ENCODE measurements at places on chromosomes 5 and 9. TPM values are rescaled to one million over a fixed set of nuclear protein-coding genes. Genes with fewer than 3 reads are reported as not detected.

Gene HTR1A
- not detected for total RNA-seq

- H3K27me3 ChIP-seq = peaks cover 70% of the 10 kb centered on the region
- DNase-seq = no peak
- H3K4me1 ChIP-seq = peaks cover 5% of the 10 kb centered on the region
- peak overlapping the region; percentile 22 for H3K4me3 ChIP-seq
- H3K36me3 ChIP-seq = no peaks in the 10 kb centered on the region
Measured at GRCh38 chr9:122226142-122226757, 2.5 kb downstream of the LHX6 start.

DNA sequence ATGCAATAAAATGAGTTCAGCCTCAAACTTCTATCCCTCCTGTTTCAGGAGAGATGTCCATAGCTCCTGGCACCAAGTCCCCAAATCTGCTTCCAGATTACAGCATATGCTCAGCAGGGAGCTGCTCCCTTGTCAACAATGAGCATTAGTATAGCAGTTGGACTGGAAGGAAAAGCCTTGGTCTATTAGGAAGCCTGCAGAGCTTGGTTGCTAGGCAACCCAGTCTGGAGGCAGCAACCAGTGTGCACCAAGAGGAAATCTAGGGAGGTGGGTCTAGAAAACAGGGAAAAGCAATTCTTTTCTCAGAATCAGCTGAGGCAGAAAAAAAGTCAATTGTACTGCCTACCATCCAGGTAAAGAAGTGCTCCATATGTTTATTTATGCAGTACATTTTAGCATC is 229.5 kb upstream of the NMUR2 start:
- H3K27me3 ChIP-seq = no peaks in the 10 kb centered on the region
- DNase-seq = peak; percentile 60
- H3K4me1 ChIP-seq = peaks cover 15% of the 10 kb centered on the region
- no peak overlapping the region for H3K4me3 ChIP-seq
- no peak overlapping the region for H3K27ac ChIP-seq

DNA sequence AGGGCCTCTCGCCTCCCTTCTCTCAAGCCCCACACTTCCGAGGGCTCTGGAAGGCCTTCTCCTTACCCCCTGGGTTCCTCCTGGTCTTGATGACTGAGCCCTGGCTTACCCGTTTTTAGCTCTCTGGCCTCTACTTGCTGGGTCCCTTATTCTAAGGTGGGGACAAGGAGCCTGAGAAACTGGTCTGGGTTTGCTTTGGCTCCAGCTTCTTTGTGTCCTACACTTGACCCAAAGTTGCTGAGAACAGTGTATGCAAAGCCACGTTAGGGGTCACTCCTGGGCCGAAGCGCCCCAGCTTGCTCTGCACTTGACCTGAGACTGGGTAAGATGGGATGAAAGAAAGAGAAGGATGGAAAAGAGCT is 788 bp downstream of the ZNF346 start:
- H3K27ac ChIP-seq = peak overlapping the region; percentile 64
- DNase-seq = no peak
- no peaks in the 10 kb centered on the region for H3K36me3 ChIP-seq
- peak overlapping the region; percentile 95 for H3K4me3 ChIP-seq
- no peaks in the 10 kb centered on the region for H3K4me1 ChIP-seq
- H3K27me3 ChIP-seq = no peaks in the 10 kb centered on the region

- H3K4me3 ChIP-seq = no peak overlapping the region
- H3K4me1 ChIP-seq = no peaks in the 10 kb centered on the region
- no peaks in the 10 kb centered on the region for H3K27me3 ChIP-seq
- H3K27ac ChIP-seq = no peak overlapping the region
- DNase-seq = no peak
- peaks cover 40% of the 10 kb centered on the region for H3K36me3 ChIP-seq
Measured at GRCh38 chr5:10679336-10679988, 81.6 kb downstream of the DAP start.

DNA sequence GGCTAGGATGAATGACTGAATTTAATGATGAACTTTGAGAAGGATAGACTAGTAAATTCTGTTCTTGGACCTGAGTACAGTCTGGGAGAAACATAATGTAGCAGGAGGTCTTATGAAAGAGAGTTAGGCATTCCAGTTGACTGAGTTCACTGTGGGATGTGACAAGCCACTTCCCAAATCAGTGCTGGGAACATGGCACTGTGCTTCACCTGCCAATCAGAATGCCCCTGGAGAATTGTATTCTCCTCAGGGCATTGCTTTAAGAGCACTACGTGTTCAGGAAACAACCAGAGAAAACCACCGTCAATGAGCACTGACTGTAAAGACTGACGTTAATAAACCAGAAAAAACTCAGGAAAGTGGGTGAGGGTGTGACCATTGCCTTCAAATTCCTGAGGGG is 1.2 kb downstream of the CCDC107 start:
- H3K4me3 ChIP-seq = peak overlapping the region; percentile 91
- no peak overlapping the region for H3K27ac ChIP-seq
- no peak for DNase-seq
- H3K4me1 ChIP-seq = peaks cover 9% of the 10 kb centered on the region
- H3K36me3 ChIP-seq = peaks cover 3% of the 10 kb centered on the region

DNA sequence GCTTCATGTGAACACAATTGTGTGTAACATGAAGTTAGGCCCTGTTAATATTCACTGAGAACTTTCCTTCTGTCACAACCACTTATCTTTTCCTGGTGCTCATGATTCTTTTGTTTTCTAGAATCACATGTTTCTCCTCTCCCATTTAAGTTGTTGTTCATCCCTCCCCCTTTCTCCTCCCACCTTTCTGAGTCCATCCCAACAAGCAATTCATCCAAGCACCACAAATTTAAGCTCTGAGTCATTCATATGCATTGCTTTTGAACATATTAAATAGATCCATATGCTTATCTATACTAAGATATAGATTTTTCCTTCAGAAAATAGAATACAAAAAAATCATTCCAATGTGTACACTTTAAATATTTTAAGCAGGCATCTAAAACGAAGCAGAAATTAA is 75.2 kb upstream of the NFIB start:
- no peak for DNase-seq
- no peak overlapping the region for H3K27ac ChIP-seq
- no peaks in the 10 kb centered on the region for H3K4me1 ChIP-seq
- no peaks in the 10 kb centered on the region for H3K27me3 ChIP-seq
- H3K36me3 ChIP-seq = no peaks in the 10 kb centered on the region

DNA sequence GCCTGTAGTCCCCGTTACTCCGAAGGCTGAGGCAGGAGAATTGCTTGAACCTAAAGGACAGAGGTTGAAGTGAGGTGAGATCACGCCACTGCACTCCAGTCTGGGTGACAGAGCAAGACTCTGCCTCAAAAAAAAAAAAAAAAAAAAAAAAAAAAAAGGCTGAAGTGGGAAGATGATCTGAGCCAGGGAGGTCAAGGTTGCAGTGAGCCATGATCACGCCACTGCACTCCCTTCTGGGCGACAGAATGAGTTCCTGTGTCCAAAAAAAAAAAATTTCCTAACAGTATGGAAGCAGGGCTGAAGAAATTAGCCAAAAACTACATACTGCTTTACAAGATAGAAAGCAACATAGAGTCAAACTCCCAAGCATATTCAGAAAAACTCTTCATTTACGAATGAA is 132.8 kb downstream of the CPLANE1 start:
- no peak overlapping the region for H3K4me3 ChIP-seq
- H3K27me3 ChIP-seq = no peaks in the 10 kb centered on the region
- DNase-seq = no peak
- peaks cover 13% of the 10 kb centered on the region for H3K36me3 ChIP-seq
- no peak overlapping the region for H3K27ac ChIP-seq
